T-helper 2 cell (primary cell): ENCODE measurements at places on chromosomes 3 and 15.
A peak's percentile ranks its signal among the peaks of the same experiment; 100 is the strongest.

DNA sequence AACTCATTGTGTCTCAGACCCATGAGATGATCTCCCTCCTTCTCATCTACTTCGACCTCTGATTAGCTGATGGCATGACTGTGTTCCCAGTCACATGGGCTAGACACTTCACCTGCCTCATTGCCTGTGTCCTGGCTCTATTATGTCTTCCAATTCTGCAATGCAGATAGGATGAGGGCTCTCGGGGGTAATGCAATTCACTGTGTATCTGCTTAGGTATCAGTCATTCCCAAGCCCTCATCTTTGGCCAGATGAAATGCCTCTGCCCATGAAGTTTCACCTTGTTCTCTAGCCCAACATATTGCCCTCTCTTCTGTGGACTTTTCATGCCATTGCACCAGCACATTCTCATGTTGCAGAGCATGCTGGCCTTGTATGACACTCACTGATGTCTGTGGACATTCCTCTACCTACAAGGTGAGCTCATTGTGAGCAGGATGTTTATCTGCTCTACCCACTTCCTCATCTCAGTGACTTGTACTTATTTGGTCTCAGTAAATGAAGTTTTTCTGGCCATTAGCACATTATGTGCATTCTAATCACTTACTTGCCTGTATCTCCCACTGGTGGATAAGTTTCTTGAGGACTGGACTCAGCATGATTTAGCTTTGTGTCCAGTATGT lies 32.3 kb downstream of the MOBP start:
- DNase-seq = no peak

- DNase-seq = no peak
Measured at GRCh38 chr15:28024889-28025250, 74.2 kb downstream of the OCA2 start.

DNA sequence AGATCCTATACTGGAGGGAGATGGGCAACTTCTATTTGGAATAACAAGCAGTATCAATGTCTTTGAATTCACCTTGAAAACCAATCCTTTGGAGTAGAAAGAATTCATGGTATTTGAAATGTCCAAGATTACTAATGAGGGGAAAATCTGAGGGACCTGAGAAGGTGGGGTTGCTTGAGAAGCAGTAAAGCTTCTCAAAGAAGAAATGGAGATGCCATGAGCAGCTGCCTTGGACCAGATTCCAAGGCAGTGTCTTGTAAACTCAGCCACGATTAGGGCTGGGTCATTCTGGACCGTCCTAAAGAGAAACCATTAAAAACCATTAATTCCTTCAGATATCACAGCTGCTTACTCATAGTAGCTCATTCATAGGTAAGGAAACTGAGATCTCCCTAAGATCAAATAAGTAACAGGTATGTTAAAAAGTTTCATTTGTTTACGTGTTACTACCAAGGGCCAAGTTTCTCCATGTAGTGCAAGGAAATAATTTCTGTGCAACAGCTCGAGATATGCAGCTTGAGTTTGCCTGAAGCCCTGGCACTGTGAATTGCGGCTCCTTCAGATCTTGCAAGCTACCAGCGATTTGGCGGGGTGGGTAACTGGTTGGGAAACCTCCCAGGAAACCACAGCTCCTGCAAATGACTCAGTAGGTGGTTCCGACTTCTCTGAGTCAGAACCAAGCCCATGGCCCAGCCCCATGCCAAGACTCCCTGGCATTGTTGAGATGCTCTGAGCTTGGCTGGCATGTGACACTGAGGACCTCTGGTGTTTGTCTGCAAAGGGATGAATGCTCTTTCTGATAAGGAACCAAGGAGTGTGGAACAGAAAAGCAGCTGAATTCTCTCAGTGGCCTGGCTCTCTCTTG lies 296.8 kb downstream of the RORA start:
- peak; percentile 17 for DNase-seq

- no peak for DNase-seq
Measured at GRCh38 chr15:40102897-40103858, 5.5 kb downstream of the BMF start.

- no peak for DNase-seq
Measured at GRCh38 chr3:21909096-21909495, 158.1 kb upstream of the ZNF385D start.

- DNase-seq = no peak
Measured at GRCh38 chr15:89975482-89976245, 25.5 kb upstream of the ZNF710 start.
